PC-3 (cell line): ENCODE measurements at places on chromosomes 11 and 22.

DNA sequence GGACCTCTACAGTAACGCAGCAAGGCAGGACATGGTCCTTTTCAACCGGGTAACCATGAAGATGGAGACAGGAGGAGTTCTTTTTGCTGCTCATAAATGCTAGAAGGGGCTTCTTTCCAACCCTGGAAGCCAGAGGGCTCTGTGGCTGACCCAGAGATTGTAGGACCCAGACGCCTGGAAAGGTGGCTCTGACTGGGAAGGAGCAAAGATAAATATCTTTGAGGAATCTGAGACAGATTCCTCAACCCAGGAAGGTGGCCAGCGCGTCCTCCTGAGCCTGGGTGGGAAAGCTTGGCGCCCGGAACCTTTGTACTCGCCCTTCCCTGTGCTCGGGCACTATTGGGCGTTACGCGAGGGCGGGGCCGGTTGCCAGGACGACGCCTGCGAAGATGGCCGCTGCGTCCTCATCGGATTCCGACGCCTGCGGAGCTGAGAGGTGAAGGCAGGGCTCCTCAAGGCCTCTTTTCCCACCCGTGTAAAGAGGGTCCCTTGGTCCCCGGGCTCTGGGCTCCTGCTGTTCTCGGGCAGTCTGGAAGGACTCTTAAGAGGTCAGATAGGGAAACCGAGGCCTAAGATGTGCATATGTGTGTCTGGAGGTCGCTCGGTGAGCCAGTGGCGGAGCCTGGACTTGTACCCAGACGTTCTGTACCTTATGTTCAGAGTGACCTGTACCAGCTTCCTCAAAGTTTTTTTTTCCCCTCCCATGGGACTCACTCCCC is at the start of gene BBS1:
Gene BBS1 (plus strand): TSS at position 365 of the 719 bp plus-strand sequence. CDS start 25 bp downstream, at position 390.
- DNase-seq: peak; percentile 86

GRCh38 chr11:91041626-91042025 is 818.8 kb upstream of the CHORDC1 start:
- DNase-seq: peak; percentile 34

GRCh38 chr22:37300551-37301017 is 18.3 kb downstream of the CYTH4 start:
- no peak for DNase-seq

DNA sequence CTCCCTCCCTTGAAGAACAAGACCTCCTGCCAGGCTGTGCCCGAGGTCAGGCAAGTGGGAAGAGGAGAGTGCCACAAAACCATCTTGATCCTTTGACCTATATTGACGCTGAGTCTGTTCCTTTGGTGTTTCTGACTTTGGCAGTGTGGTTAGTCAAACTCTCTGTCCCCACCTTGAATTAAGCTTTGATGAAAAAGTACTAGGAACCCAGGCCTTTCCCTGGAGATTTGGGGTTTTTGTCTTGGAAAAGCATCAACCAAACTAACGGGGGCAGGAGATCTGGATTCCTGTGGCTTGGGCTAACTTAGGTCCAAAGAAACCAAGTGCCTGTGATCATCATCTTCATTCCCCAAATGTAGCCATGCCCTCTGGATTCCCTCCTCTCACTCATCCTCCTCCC is 40.4 kb downstream of the ARFGAP2 start:
- no peak for DNase-seq

DNA sequence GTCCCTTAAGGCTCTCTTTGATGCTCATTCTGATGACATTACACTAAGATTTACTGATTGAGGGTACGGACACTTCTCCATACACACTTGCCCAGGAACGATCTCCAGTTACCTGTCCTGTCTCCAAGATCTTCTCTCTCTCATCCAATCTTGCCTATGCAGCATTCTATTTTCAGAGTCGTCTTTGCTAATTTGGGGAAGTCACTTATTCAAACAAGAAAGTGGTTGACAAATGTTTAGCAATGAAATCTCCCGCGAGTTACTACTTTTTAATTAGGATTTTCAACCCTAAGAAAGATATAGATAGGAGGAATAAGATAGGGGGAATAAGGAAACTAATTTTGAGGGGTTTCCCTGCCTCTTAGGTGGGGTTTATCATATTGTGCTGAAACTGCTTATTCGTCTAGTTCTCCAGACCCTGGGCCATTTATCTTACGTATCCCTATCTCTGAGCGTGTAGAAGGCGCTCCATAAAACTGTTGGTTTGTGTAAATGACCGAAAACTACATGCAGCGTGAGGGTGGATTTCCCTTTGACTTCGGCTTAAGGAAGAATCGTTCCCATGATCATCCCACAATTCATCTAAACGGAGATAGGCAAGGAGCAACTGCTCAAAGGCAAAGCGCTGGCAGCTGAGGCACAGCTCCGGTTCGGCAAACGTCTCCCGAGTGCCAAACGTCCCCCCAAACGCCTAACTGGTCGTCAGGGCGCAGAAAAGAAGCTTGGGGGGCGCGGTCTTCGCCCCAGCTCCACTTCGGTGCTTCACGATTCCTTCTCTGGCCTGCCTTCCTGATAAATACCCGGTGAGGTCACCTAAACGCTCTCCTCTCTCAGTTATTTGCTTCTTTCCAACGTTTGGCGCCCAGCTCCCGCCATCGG is 804 bp downstream of the APIP start:
- DNase-seq: no peak

GRCh38 chr11:44777209-44778194 is 50.7 kb downstream of the TSPAN18 start:
- DNase-seq: no peak

DNA sequence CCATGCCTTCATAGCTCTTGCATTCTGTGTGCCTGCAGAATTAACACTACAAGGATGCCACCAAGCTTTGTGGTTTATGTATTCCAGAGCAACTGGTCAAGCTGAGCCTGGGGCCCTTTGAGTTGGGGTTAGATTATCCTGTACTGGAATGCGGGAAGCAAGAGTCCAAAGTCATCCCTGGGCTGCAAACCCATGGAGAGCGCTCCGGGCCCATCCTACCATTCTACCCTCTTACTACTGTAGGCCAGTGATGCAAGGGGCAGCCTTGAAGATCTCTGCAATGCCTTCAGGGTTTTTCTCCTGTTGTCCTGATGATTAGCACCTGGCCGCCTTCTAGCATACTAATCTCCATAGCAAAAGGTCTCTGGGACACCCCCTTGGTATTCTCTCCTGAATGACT is 51.3 kb downstream of the TUG1 start:
- no peak for DNase-seq

DNA sequence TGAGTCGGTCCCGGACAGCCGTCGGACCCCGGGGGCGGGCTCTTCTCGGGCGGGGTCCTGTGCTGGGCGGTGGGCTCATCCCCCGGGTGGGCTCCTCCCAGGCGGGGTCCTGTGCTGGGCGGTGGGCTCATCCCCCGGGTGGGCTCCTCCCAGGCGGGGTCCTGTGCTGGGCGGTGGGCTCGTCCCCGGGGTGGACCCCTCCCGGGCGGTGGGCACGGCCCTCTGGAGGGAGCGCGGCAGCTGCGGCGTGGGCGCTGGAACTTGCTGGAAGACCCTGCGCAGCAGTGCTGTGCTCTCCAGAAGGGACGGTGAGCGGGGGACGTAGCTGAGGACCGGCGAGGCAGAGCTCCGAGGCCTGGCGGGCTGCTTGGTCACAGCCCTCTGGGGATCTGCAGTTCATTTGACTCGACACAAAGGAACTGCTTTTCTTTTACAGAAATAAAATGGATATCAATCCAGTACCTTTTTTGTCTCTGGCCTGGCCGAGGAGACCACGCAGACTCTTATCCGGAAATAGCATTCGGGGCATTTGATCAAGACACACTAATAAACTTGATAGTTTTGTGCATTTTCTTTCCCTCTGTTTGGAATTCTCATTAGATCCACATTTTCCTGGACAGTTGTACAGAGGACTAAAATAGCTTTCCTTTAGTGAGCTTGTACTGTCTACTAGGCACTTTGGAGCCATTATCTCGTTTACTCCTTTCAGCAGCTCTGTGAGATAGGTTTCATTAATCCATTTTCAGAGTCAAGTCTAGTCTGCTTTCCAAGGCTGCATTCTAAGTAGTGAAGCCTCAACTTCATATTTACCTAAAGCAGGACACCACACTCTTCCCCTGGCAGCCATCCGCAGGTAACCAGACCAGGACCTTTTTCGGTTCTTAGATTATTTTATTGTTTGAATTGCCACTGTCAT is 812 bp downstream of the JAM3 start:
- DNase-seq: no peak

- DNase-seq: no peak
Measured at GRCh38 chr11:87954476-87954875, 220.8 kb downstream of the RAB38 start.

DNA sequence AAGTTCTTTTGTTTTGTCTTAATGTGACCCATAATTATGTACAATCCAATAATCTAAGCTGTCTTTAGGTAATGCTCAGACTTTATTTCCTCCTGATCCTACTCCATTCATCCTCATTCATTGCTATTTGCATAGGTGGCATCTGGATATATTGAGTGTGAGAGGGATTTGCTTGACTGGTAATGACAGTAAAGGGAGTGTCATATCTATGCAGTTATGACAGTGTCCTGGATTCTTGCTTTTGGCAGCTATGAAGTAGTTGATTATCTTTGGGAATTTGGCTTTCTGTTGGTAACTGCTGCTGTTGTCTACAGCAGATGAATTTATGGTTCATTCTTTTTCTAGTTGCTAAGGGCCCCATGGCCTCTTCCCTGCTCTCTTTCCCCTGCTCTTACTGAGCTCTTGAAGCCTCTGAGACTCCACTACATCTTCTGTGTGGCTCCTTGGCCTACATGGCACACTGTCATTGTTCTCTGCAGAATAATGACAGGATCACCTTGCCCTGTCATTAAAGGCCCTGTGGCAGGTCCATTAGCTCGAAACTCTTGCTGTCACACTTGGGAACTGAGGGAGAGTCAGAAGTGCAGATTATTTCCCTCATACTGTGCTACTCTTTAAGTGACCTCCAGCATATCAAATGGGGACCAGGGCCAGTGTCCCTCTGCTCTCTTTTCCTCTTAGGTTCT is 20.1 kb upstream of the ACAT1 start:
- DNase-seq: no peak

GRCh38 chr11:41414771-41415440 is 44.5 kb downstream of the LRRC4C start:
- no peak for DNase-seq

DNA sequence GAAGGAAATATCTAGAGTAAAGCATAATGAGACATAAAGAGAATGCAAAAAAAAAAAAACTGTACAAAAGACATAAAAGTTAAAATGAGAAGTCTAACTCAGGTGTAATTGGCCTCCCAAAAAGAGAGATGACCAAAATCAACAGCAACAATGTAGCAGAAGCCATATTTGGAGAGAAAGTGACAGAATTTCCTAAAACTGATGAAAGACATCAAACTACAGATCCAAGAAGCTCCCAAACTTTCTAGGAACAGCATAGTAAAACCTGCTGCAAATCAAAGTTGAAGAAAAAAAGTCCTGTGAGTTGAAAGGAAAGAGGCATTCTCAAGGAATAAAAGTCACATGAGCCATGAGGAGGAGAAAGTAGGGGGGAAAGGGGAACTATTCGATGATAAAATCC is 231.3 kb downstream of the METTL15 start:
- DNase-seq: no peak

DNA sequence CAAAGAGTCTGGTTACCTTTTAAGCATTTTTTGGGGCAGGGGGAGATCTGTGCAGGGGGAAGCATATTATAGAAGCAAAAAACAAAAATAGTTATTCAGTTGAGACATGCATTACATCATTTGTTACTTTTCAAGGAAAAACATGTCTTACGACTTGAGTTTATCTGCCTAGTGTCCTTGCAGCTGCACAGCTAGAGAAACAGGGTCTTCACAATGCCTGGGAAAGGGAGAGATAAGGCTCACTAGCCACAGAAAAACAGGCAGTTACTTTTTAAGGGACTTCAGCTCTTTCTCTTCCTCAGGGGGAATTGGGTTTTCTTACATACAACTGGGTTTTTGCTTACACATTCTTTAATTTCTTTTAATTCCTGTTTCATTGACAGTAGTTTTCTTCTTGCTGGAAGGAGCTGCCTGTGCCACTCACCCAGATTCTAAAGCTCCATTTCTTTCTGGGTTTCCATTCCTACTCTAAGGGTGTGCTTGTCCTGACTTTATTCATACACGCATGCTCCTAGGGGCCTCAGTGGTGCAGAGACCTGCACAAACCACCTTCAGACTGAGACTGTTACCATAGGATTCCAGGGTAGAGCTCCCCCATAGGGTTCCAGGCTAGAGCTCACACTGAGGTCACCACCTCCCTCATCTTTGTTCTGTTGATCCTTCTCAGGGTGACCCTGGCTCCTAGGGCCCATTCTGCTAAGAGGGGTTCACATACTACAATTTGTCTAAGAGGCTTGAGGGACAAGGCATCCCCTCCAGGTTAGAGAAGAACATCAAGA is 14.7 kb upstream of the UBQLNL start:
- no peak for DNase-seq

DNA sequence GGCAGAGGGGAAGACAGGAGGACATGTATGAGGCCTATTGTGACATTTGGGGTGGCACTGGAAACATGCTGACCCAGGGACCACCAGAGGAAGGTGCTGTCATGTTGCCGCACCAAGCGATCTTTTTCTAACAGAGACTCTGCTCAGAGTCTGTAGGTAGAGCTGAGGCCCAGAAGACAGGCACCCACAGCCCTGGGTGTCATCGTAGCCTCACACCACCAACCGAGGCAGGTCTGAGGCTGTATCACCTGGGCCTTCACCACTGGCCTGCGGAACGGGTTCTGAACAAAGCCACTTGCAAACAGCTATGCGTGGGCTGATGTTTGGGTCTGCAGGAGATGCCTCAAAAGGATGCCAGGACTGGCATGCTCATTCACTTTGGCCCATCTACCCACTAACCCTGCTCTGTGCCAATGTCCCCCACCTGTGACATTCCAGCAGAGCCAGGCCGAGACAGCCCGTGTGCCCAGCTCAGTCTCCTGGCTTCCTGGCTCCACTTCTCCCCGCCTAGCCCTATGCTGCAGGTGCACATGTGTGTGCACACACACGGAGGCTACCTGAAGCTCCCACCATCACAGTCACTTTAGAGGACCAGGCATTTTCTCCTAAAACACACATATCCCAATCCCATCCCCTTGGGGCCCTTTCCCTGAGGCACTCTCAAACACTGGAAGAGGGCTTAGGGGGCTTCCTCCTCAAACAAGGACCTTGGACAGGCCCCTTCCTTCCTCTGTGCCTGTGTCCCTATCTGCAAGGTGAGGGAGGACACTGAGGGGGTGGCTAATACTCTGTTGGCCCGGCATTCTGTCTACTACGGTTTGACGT is 3.6 kb downstream of the TRIM29 start:
- DNase-seq: no peak

- no peak for DNase-seq
Measured at GRCh38 chr11:34029176-34029575, 22.4 kb upstream of the CAPRIN1 start.

- no peak for DNase-seq
Measured at GRCh38 chr22:36238373-36239149, 766 bp downstream of the APOL2 start.
